ENCODE measurements at places on chromosomes 4 and X.

DNA sequence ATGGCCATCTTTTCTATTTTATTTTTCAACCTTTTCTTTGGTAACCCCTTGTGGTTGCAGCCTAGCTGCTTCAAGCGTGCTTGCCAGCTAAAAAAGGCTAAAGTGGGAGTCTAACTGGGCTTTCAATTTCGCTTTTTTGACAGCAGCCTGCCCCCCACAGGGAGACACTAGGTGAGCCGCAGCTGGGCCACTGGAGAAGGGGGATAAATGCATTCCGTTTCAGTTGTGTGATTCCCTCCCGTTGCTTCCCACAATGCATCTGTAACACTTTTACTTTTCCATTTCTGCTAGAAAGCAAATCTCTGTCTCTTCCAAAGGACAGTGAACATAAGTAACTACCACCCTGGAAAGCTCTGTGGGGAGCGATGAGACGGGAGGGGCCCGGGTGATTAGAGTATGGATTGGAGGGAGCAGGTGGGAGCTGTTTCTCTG is 86.3 kb upstream of the RAPGEF2 start:
- no peak for DNase-seq

- no peak for DNase-seq
Measured at GRCh38 chr4:87213421-87214075, 6.9 kb downstream of the KLHL8 start.

DNA sequence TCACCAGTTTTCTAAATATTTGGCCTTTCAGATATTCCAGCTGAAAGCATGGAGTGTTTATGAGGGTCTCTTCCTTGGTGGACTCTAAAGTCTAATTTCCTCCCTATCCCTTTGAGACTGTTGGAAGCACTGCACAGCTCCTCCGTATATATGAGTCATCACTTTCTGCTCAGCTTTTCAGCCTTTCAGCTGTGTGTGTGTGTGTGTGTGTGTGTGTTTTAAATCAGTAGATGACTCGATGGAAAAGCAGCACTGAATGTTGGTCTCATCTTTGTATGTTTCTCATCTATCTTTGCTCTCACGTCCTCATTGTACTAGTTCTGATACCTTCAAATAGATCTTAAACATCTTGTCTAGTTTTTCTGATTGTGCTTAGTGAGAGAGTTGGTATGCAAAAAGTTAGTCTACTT is 81.6 kb downstream of the ZFX start:
- no peak for DNase-seq

DNA sequence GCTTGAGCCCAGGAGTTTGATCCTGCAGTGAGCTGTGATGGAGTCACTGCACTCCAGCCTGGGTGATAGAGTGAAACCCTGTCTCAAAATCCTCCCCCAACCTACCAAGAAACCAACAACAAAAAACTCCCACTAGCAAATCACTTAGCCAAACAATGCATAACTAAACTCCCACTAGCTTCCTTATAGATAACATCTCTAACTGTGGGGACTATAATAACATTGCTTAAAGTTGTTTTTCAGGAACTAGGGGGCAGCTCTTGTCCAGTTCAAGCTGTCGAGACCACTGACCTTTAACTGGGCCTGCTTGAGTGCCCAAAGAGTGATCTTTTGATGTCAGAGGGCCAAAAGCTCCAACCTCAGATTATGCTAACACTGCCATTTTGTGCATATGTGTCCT is 81.7 kb downstream of the FREM3 start:
- no peak for DNase-seq

DNA sequence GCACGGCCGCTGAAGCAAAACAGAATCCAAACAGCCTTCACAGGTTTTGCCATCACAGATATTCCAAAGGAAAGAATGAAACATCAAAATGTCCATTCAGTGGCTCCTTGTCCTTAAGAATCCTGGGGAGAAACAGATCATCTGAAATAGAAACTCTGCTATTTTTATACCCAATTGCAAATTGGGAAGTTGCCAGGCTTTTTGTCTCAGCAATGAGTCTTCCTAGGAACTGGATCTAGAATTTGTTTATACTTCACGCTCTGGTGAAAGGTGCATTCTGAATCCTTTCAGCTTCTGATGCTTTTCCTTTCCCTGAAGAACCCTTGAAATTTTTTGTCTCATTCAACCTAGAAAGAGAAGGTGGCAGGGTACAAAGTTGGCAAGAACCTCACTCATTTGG is 218.9 kb downstream of the FBXW7 start:
- no peak for DNase-seq

DNA sequence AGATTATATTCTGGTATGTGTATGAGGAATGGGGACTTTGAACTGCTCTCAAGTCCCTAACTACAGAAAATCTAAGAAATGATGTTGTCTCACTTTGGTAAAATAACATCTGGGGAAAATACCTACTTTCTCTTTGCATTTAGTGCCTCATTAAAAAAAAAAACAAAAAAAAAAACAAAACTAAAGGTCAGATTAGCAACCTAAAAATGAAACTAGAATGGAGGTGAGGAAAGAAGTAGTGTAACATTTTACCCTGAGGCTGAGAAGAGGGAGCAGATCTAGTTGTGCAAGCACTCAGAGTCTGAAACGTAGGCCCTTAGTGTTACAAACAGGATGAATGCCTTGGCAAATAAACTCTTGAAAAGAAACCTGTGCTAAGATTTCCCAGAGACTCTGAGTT is 56.0 kb downstream of the VGLL1 start:
- no peak for DNase-seq

GRCh38 chr4:1249731-1250526 is 999 bp upstream of the CTBP1 start:
- DNase-seq = peak; percentile 34

DNA sequence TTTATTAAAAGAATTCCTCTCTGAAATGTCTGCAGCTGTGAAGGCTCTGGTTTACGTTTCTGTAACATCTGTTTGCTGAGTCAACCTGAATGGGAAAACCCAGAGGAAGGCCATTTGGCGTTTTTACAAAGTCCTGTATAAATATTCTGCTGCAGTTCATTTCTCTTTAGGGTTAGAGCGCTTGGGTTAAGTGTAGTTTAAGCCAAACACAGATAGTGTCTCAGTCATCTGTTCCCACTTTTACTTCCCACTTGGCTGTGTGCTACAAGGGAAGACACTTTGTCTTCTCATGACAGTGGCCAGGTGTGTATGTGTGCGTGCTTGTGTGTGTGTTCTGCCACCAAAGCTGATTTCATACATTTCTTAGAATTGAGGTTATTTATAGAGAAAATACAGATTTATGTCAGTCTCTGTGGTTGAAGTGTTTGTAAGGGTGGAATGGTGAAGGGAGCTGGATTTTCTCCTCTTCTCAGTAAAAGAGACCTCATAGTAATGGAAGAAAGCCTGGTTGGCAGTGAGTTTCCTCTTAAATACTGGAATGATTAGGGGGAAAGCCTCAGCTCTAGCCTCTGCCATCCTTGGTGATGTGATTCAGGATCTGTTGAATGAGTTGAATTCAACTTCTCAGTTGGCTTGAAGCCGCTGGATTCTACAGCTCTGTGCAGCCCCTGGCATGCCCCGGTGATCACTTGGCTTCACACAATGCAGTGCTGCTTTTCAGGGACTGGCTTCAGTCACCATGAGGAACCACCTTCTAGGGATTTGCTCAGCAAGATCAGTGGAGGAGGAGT is 50.6 kb downstream of the JADE1 start:
- DNase-seq = no peak

DNA sequence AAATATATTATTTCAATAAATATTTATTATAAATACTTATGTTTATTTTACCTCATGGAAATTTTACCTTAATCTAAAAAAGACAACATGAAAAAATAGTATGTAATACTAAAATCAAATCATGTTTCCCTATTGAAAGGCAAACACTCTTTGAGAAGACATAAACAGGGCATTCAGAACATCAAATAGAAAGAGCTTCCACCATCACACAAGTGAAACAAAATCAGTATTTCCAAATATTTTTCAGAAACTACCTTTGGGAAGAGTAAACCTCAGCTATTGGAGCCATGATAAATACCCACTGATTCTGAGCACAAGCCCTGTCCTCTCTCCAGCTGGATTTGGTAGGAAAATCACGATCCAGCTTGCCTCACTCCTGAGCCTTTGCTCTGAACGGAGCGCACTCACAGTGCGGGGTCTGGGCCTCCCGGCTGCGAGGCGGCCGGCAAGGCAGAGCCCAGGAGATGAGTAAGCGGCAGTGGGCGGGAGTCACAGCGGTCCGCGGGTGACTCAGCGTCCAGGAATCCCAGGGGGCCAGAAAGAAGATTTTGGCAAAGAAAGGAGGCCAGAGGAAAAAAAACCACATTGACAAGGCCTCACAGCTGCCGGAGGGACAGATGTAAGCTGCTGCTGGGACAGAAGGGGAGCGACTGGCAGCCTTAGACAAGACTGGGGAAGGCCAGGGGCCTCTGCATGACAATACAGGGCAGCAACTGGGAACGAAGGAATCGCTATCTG is 14.7 kb upstream of the ANXA5 start:
- peak; percentile 31 for DNase-seq

GRCh38 chr4:120215350-120215749 is 148.7 kb upstream of the MAD2L1 start:
- DNase-seq = no peak

DNA sequence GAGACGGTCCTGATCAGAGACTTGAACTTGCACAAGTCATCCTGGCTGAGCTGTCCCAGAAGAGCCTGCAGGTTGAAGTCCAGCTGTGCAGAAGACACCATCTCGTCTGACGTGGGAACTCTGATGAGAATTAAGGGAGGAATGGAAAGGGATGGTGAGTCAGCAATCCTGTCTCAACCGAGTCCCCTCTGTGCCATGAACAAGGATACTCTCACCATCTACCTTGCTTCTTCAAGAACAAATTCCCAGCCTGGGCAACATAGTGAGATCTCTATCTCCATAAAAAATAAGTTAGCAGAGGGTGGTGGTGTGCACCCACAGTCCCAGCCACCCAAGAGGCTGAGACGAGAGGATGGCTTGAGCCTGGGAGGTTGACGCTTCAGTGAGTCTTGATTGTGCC is at the start of gene NLRP2B:
TSS of gene NLRP2B (minus strand) at position 101 of the 400 bp plus-strand sequence.
- DNase-seq = no peak

- DNase-seq = no peak
Measured at GRCh38 chr4:86302251-86302650, 57.6 kb downstream of the MAPK10 start.

DNA sequence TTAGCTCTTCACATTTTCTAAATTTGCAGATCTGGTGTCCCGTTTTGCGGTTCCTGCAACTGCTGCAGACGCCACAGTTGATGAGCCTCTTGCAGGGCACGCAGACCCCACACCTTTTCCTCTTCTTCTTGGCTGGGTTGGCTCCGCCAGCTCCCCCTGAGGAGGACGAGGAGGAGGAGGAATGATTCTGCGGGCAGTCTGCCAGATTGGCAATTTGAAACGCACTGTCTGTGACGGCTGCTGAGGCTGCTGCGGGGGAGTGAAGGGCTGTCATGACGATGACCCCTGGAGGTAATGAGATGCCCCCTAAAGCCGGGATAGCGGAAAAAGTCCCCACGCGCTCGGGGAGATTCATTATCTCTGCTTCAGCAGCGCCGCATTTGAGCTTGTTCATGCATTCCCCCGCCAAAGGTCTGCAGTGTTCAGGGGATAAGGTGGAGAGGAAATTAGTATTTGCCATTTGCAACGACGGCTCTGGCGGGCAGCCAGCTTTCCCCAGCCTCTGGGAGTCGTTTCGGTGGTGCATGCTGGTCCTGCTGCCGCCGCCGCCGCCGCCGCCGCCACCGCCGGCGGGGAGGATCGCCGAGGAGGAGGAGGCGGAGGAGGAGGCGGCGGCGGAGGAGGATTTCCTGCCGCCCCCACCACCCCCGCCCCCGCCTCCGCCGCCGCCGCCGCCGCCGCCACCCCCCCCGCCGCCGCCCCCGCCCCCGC is 3.8 kb downstream of the CXXC4 start:
- DNase-seq = peak; percentile 29

DNA sequence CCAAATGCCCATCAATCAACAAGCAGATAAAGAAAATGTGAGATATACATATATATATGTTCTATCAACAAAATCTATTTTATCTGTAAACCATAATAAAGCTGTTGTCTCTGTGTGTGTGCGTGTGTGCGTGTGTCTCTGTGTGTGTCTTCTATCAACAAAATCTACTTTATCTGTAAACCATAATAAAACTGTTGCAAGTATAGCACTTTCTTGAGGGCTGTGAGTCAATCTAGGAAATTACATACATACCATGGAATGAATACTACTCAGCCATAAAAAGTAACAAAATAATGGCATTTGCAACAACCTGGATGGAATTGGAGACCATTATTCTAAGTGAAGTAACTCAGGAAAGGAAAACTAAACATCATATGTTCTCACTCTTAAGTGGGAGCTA is 12.5 kb upstream of the PLK4 start:
- no peak for DNase-seq

DNA sequence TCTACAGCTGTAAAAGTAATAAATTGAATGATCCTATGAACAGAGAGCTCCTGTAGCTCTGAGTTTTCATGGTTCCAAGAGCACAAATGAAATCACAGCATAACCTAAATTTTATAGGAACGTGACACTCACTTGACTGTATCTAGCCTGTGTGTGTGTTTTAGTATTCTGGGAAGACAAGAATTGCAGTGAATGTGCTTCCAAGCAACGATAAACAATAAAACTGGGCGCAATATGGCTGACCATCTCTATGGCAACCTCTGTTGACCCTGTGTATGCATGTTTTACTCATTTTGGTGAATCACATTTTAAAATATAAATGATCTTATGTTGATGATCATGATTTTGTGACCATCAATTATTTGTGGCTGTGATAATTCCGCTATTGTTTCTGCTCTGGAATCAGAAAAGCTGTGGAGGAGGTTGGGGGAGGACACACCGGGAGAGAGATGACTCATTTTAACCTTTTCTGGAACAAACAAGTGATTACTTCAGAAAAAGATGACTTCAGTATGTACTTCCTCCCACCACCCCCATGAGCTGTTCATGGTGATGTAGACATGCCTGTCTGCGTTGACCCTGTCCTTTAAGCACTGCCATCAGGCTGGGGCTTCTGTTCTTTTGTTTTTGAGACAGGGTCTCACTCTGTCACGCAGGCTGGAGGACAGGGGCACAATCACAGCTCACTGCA is 31.8 kb downstream of the USP11 start:
- DNase-seq = no peak

GRCh38 chr4:57492251-57492878 is 382.2 kb upstream of the IGFBP7 start:
- DNase-seq = no peak

- no peak for DNase-seq
Measured at GRCh38 chr4:10144966-10145365, 28.4 kb upstream of the WDR1 start.

GRCh38 chr4:66972087-66972486 is 573.2 kb downstream of the CENPC start:
- no peak for DNase-seq

- no peak for DNase-seq
Measured at GRCh38 chr4:73964862-73965611, 16.8 kb downstream of the PF4 start.

Measured in CD4-positive, alpha-beta T cell treated with Interferon gamma for 1 hour (primary cell).